Stimulated activated CD8-positive, alpha-beta memory T cell treated with anti-CD3 and anti-CD28 coated beads, Interleukin-2, amount 100 ng/mL, for 1 hour (primary cell): ENCODE measurements at places on chromosomes 16 and 17.

GRCh38 chr17:44187131-44187899 is 543 bp downstream of the TMUB2 start:
- DNase-seq = no peak

DNA sequence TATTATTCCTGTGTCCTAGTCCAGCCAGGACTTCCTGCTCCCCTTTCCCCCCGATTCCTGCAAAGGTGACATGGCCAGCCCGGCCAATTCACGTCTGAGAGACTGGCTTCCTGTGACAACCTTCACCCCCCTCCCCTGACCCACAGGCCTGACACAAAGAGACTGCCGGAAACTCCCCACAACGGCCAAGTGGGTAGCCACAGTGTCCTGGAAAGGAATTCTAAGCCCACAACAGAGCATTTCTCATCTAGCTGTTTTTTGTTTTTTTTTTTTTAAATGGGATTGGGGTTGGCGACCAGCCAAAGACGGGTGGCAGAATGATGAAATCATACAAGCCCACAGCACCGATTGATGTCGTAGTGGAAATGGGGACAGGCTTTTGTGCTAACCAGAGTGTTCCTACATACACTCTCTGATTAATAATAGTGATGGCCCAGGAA is 2.8 kb upstream of the XAF1 start:
- DNase-seq = peak; percentile 26

DNA sequence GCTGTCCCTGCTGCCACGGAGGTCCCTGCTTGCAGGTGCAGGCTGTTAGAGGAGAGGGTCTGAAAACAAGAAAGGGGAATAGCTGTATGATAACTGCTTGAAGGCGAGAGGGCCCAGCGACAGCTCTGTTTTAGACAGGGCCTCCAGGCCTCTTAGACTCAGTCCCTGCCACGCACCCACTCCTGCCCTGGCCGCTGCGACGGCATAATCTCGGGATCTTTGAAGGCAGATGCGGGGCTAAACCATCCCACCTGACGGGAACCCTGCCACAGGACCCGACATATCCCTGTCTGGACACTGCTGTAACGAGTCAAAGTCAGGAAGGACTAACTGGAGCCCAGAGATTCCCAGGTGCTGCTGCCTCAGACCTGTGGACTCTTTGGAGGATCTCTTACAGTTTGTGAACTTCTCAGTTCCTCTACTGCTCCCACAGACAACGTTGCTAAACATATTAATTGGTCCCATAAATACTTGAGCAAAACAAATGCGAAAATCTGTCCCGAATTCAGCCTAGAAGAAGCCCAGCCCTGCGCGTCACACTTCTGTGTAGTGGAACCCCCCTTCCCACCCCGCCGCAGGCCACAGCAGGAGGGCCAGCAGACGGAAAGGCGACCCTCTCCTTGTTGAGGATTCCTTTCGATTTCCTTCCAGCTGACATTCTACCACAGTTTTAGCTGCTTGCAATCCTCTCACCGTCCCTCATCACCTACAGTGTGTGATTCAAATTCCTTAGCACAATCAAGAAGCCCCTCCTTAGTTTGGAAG is 998 bp upstream of the TMEM11 start:
- no peak for DNase-seq

- no peak for DNase-seq
Measured at GRCh38 chr17:30112794-30113193, 3.8 kb upstream of the NSRP1 start.

DNA sequence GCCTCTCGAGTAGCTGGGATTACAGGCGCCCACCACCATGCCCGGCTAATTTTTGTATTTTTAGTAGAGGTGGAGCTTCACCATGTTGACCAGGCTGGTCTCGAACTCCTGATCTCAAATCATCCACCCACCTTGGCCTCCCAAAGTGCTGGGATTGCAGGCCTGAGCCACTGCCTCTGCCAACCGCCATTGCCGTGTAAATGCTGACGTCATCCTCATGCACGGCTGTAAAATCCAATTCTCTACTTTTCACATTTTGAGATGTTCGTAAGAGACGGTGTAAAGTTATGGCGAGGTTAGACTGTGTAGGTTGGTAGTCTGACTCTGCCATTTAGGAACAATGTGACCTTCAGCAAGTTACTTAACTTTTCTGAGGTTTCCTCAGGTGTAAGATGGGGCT is 1.7 kb upstream of the DNAJA2 start:
- DNase-seq = no peak

DNA sequence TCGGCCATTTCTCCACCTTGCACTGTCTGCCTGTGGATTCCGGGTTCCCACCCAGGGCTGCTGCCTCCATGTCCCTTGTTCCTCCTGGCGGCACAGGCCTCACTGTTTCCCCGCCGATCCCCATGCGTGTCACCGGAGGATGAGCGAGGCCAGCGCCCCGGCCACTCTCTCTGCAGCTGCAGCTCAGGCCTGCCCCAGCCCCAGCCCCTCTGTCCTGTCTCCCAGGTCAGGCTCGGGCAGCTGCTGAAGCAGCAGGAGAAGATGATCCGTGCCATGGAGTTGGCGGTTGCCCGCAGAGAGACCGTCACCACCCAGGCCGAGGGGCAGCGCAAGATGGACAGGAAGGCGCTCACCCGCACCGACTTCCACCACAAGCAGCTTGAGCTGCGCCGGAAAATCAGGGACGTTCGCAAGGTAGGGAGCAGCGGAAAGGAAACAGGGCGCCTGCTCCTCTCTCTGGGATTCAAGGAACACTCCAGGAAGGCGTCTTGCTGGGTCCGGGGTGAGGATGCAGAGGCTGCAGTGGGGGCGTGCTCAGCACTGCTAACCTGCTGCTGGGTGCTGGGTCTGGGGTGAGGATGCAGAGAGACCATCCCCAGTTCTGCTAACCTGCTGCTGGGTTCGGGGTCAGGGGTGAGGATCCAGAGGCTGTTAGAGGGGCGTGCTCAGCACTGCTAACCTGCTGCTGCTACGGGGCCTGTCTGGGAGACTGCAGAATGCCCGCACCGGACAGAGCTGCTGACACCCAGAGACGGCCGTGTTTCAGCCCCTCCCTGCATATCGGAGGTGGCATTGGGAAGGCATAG is 6.1 kb upstream of the GAA start:
- no peak for DNase-seq
